AG09319 (cell line): ENCODE measurements at places on chromosomes 1 and 21.

GRCh38 chr1:228669242-228669585 is 66.1 kb upstream of the RHOU start:
- peak; percentile 34 for DNase-seq

DNA sequence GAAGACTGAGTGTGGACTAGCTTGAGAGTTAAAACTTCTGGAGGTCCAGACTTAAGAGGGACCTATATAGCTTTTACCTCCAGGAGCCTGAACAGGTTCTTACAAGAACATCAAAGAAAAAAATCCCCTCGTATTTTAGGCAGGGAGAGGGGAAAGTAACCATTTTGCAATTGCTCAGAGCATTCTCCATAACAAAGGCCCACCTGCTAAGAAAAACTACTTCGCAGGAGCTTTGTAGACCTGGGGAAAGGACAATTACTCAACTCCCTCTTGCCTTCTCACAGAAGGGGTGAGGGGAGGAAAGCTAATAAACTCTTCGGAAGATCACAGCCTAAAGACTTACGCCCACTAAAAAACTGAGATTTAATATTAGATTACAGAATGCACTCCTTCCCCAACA is 86.3 kb downstream of the RERE start:
- no peak for DNase-seq

DNA sequence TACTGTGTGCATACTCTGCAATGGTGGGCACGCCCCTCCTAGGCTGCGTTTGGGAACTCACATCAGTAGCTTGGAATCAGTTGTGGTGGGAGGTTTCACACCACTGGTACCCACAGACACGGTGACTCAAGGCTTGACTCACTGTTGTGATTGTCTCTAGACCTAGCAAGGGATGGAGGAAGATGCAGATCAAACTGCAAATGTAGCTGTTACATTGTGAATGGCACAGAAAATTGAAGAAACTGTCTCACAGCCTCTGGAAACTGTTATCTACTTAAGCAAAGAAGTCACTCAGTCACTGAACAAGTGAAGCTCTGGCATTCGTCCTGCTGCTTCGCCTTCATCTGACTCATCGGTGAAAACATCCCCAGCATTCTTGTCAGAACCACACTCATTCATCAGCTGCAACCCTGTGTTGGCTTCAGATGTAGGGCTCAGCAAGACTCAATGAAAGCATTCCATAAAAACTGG is 59.5 kb downstream of the POFUT2 start:
- DNase-seq, result peak; percentile 82

DNA sequence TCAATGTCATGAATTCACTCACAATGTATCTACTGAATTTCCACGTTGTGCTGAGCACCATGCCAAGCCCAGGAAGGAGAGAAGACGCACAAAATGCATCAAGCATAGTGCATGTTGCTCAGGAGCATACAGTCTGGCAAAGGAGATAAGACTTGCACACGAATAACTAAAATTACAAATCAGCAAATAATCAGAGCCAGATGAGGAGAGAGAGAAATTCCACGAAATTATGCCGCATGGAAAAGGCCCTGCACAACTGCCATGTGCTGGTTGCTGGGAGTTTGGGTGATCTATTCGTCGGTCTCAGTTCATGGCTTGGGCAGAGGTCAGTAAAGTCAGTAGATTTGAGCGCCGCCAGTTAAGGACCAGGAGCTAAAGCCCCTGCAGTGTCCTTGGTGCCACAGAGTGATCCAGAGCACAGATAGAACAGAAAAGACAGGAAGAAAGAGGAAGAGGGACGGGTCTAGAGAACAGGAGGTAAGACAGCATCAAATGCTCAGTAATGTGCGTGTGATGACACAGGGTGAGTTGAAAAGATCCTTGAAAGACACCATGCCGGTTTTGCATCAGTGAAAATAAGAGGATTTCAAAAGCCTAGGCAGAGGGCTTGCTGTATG is 55.1 kb upstream of the ZNF281 start:
- DNase-seq, result no peak

GRCh38 chr1:97806326-97806725 is 114.5 kb downstream of the DPYD start:
- DNase-seq, result no peak

- no peak for DNase-seq
These were observed 18.3 kb downstream of the ACKR1 start for GRCh38 chr1:159223004-159223403.

DNA sequence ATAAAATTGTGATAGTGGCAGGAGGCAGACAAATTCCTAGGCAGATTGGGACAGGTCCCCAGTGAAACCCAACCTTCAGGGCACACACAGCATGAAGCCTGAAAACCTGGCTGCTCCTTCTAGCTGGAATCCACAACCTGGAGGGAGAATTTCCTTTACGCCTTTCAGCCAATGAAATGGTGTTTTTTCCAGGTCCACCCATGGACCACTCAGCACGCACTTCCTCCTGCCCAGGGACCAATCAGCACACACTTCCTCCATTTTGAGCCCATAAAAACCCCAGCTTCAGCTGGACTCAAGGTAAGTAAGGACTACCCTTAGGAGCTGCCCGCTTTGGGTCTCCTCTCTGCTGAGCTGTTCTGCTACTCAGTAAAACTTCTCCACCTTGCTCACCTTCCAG is 120.1 kb downstream of the AKT3 start:
- no peak for DNase-seq

GRCh38 chr1:221439747-221440501 is 302.0 kb downstream of the DUSP10 start:
- peak; percentile 80 for DNase-seq

DNA sequence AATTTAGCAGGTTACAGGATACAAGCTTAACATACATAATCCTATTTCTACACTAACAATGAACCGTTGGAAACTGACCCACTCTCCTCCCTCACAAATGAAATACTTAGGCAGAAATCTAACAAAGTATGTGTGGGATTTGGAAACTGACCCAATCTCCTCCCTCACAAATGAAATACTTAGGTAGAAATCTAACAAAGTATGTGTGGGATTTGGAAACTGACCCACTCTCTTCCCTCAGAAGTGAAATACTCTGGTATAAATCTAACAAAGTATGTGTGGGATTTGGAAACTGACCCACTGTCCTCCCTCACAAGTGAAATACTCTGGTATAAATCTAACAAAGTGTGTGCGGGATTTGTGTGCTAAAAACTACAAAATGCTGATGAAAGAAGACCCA is 60.3 kb downstream of the TRAF5 start:
- DNase-seq, result no peak

DNA sequence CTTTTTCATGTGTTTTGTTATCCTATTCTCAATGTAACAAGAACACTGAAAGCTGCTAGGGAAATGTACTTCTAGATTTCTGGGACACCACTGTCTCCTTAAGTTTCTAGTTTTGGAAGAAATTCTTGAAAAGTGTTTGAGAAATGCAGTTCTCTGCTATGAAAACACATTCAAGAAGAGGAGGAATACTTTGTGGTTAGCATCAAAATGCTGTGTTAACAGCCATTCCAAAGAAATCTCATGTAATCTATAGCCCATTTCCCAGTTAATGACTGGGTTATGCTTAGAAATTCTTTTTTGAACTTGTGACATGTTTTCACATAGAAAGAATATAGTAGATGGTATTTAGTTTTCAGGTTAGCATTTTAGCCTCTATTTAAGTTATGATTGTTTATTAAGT is 6.0 kb downstream of the RAVER2 start:
- DNase-seq, result no peak

DNA sequence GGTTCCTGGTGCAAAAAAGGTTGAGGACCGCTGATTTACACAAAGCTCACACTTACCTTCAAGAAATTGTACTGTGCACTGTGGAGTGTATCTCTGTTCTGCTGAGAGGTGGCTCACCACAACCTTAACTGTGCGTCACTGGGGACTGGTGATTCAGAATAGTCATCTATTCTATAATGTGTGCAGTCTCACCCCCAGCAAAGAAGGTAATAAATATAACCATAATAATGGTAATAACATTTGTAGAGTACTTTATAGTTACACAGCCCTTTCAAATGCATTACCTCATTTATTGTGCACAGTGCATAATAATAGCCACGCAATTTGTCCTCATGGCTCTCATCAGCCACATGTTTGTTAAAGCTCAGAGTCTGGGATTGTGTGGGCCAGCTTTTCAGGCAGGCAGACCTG is 59.4 kb upstream of the DUSP10 start:
- no peak for DNase-seq

DNA sequence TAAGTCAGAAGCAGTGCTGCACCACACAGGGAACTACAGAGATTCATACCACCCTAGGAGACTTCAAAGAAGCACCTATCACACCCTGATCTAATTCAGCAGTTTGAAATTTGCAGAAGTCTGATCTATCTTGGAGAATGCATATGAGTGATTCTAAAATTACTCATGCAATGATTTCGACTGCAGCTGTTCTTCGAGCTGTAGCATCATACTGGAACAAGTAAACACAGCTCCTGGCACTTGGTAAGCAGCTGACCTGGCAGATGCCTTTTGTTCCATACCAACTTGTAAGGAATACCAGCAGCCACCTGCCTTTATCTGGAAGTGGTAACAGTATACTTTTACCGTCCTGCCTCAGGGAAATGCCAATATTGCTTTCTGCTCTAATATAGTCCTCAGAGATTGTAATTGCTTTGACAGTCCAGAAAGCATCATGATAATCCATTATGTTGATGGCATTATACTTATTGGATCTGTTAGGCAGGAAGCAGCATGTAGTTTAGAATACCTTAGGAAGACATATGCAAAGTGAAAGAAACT is 25.7 kb downstream of the AADACL4 start:
- no peak for DNase-seq

- no peak for DNase-seq
These were observed 345.7 kb downstream of the ZNF326 start for GRCh38 chr1:90340606-90341005.

DNA sequence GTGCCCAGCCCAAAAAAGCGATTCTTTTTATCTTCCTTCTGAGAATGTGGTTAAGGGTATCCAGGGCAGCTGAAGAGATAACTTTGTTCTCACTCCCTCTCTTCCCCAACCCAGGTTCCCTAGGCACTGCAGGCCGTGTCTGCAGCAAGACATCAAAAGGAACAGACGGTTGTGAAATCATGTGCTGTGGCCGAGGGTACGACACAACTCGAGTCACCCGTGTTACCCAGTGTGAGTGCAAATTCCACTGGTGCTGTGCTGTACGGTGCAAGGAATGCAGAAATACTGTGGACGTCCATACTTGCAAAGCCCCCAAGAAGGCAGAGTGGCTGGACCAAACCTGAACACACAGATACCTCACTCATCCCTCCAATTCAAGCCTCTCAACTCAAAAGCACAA is 11.4 kb downstream of the WNT2B start:
- DNase-seq, result no peak

DNA sequence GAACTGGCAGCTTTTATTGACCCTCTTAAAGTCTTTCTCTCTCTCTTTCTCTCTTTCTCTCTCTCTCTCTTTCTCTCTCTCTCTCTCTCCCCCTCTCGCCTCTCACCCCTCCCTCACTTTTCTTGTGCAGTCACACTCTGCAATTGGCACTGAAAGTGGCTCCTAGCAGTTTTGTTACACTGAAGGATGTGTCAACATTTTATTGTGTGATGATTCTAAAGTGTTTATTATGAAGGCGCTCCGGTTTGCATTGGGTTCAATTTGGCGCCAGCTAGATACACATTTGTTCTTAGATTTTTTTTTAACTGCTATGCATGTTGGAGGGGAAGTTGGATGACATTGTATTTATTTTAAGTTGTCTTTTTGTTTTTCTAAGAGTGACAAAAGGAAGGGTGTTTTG is 64.0 kb upstream of the CHRM3 start:
- DNase-seq, result no peak

DNA sequence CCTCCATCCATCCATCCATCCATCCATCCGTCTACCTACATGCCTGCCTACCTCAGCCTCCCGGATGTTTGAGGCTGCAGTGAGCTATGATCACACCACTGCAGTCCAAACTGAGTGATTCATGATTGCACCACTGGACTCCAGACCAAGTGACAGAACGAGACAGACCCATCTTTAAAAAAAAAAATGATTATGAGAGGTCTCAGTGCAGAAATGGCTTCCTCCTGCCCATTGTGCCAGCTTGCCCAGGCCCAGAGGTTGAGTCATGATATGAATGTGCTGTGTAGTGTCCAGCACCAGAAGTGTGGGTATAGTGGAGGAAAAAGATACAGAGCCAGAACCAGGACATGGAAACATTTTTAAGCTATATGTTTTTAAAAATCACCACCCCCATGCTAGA is 149.9 kb downstream of the KIF26B start:
- no peak for DNase-seq

DNA sequence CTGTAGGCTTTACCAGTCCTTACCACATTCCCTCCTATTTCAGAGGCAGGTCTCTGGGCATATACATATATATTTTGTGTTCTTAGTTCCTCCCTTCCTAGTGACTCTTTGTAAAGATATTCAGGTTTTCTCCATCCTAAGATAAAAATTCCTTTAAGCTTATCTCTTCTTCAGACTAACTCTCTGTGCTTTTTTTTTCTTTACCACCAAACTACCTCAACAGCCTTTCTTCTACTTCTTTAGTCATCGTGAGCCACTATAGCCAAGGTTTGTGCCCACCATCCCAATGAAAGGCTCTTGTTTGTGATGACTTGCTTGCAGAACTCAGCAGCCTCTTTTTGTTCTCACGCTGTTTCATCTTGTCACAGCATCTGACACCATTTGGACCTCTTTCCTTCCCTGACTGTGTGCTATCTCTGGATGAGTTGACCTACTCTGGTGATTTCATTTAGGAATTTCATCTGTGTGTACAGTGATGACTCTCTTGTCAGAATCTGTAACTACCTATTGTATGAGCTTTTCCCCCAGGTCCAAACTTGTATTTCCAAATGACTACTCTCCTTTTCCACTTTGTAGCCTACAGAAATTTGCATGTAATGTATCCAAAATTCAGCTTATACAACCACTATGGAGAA is 59.0 kb upstream of the MACF1 start:
- no peak for DNase-seq

DNA sequence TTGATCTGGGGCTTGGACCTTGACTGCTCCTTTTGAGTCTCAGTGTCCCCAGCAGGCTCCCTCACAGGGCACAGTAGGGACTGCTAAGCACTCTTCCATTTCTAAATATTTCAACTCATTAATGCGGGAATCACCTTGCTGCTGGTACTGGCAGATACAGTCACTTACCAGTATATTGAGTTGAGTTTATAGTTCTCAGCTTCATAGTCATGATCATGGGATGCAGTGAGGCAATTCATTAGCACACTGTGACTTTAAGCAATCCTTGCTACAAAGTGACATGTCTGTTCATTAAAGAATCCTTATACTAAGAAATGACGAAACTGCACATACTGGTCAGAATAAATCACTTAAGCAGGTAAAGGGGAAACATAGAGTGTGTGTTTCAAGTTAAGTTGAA is 240.8 kb downstream of the SPATA17 start:
- no peak for DNase-seq

DNA sequence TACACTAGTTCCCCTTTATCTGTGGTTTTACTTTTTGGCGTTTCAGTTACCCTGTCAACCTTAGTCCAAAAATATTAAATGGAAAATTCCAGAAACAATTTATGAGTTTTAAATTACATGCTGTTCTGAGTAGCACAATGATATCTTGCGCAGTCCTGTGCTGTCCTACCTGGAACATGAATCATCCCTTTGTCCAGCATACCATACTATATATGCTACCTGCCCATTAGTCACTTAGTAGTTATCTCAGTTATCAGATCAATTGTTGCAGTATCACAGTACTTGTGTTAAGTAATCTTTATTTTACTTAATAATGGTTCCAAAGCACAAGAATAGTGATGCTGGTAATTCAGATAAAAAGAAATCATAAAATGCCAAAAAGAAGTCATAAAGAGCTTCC is 52.7 kb downstream of the AGBL4 start:
- no peak for DNase-seq
